Nasal cavity respiratory epithelium epithelial cell of viscerocranial mucosa (primary cell): ENCODE measurements at places on chromosomes 16 and 17. TPM values are rescaled to one million over a fixed set of nuclear protein-coding genes. Genes with fewer than 3 reads are reported as not detected.

Gene BEAN1
- total RNA-seq, result under 0.01 and 0.78 TPM in 2 replicates

Gene RPS2
- total RNA-seq, result 2,006 and 6,295 TPM in 2 replicates

Gene CNGB1
- 0.34 and 7.3 TPM in 2 replicates for total RNA-seq

Gene WDR45B
- 84.5 and 100 TPM in 2 replicates for total RNA-seq

Gene LGALS9
- 0.34 and 1.5 TPM in 2 replicates for total RNA-seq

Gene AKAP1
- 30.4 and 58.7 TPM in 2 replicates for total RNA-seq

Gene SLC22A31
- total RNA-seq, result 0.14 and 0.34 TPM in 2 replicates

Gene PYDC1
- not detected in 2 replicates for total RNA-seq

Gene TLCD3B
- not detected in 2 replicates for total RNA-seq

Gene SMIM5
- total RNA-seq, result 0.34 and 0.93 TPM in 2 replicates

Gene TEKT5
- total RNA-seq, result 0.14 and 0.34 TPM in 2 replicates

Gene MT1A
- total RNA-seq, result not detected in 2 replicates

Gene OR1A1
- total RNA-seq, result under 0.01 TPM in 1 of 2 replicates, not detected in the other

Gene USP22
- 156 and 273 TPM in 2 replicates for total RNA-seq

Gene ZPBP2
- total RNA-seq, result not detected in 2 replicates
